WTC11 (cell line): ENCODE measurements at places on chromosomes 4 and X. TPM values are rescaled to one million over a fixed set of nuclear protein-coding genes. Genes with fewer than 3 reads are reported as not detected.

The NALF2 gene
- total RNA-seq, result 13.1 to 14.0 TPM (median 13.7 TPM) in 3 replicates

The FAM53A gene
- total RNA-seq, result 2.9 to 5.2 TPM (median 5.1 TPM) in 3 replicates

The STIM2 gene
- 20.1 to 22.4 TPM (median 20.9 TPM) in 3 replicates for total RNA-seq

The SPATA4 gene
- total RNA-seq, result not detected in 3 replicates

The OPRPN gene
- not detected in 3 replicates for total RNA-seq

GRCh38 chr4:36213977-36214376 is 30.3 kb downstream of the ARAP2 start:
- DNase-seq, result no peak

GRCh38 chrX:52574416-52575275 is 57.8 kb upstream of the XAGE1B start:
- peak; percentile 23 for DNase-seq

GRCh38 chrX:100905620-100906019 is 23.1 kb downstream of the XKRX start:
- no peak for DNase-seq

- no peak for DNase-seq
Observed at GRCh38 chr4:153266988-153267387, 62.7 kb downstream of the TRIM2 start.

DNA sequence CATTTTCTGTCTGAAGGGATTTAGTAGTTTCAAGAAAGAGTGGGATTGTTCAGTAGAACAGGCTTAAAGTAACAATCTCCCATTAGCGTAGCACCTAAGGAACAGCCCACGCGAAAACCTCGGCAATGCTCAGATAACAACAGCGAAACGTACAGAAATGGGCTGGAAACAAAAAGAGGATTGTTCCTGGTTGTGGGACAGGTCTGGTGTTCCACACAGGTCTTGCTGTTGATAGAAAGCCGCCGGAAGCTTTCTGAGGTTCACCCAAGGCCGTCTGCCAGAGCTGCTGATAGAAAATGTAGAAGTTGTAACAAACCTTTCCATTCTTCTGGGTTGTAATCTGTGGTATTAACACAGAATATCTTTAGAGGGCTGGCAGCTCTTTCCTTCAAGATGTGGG is 69.4 kb upstream of the CLCN4 start:
- no peak for DNase-seq

DNA sequence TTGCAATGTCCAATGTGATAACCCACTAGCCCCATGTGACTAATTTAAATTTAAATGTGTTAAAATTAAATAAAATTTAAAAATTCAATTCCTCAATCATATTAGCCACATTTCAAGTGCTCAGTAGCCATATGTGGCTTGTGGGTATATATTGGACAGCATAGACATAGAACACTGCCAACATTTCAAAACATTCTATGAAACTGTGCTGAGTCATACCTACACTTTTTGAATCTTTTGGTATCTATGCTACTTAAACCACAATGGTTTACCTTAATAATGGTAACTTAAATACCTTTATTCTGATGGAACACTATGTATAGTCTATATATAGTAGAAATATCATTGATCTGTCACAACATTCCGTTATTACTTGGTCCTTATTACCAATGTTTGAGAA is 223.4 kb upstream of the ATOH1 start:
- no peak for DNase-seq

DNA sequence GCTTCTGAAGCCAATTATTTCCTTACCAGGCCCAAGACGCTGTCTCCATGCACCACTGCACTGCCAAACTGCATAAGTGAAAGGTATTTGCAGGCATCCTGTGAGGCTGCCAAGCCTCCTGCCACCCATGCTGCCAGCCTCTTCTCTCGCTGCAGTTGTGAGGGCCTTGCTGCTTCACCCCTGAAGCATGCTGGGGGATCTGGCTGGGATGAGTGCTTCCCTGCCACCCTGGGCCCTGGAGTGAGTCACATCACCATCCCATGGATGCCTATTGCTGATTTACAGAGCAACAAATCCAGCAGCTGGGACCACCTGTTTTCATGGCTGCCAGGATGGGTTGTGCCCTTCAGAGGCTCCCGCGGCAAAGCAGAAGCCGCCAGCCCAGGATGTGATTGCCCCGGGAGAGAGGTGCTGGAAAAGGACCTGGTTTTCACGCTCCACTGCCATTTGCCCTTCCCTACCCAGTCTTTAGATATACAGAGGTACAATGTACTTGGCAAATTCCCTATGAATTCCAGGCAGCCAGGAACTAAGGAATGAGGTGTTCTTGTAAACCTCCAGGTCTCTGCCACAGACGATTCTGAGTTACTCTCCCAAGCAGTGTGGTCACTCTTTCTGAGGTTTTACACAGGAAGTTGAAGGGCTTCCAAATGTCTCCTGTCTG is 41.5 kb upstream of the PTCHD1 start:
- no peak for DNase-seq

DNA sequence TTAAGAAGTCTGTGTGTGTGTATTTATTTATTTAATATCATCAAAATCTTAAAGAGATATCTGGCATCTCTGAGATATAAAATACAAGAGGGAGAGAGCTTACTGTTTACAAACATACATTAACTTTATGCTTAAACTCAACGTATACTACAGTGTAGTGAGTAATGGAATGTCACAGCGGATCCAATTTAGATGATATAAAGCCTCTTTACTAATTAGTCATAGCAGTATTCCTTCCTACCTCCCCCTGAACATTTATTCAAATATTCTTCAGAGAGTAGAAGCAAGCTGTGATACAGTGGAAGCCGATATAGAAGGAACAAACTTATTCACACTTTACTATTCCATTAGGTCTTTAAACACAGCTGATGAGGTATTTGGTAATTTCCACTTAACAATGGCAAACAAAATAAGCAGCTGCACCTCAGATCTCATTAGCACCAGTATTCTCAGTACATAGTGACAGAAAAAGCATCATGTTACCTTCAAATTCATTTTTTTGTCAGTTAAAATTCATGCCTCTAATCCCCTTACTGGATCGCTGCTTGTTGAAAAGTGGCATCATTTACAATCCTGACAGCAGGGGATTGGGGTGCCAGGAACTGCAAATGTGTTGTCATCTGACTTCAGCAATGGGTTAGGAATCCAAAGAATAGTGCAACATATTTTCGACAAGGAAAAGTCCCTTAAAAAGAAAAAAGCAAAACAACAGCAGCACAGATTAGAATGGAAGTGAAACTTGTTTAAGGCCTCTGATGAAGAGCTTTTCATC is 658.7 kb upstream of the EPHA5 start:
- no peak for DNase-seq

GRCh38 chr4:186286581-186286980 is 20.6 kb downstream of the F11 start:
- no peak for DNase-seq

- no peak for DNase-seq
Observed at GRCh38 chr4:159105761-159106243, 2.9 kb downstream of the RAPGEF2 start.

GRCh38 chr4:141037446-141037845 is 95.8 kb downstream of the RNF150 start:
- DNase-seq, result no peak

GRCh38 chrX:136953867-136954787 is 73.6 kb upstream of the RBMX start:
- peak; percentile 65 for DNase-seq

DNA sequence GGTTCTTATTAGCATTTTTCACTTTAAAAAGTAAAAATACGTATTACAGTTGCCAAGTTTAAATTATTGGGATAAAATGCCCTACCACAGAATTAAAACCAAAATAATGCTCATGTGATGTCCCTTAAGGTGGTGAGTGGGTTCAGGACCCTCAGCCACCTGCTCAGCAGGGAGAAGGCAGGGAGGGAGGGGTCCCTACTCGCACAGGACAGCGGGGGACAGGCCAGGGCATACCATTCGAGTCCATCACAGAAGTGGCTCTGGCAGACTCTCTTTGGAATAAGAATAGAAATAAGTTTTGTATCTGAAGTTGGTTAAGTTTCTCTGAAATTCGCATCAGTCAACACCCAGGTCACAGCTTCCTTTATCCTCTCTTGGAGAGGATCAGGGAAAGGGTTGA is 37.7 kb downstream of the NOP14 start:
- DNase-seq, result no peak

- DNase-seq, result no peak
Observed at GRCh38 chr4:48570646-48571220, 80.7 kb downstream of the ZAR1 start.

GRCh38 chr4:101960431-101960830 is 169.9 kb downstream of the BANK1 start:
- DNase-seq, result no peak
